ENCODE measurements at places on chromosomes 1 and 21.
A peak's percentile ranks its signal among the peaks of the same experiment; 100 is the strongest.

DNA sequence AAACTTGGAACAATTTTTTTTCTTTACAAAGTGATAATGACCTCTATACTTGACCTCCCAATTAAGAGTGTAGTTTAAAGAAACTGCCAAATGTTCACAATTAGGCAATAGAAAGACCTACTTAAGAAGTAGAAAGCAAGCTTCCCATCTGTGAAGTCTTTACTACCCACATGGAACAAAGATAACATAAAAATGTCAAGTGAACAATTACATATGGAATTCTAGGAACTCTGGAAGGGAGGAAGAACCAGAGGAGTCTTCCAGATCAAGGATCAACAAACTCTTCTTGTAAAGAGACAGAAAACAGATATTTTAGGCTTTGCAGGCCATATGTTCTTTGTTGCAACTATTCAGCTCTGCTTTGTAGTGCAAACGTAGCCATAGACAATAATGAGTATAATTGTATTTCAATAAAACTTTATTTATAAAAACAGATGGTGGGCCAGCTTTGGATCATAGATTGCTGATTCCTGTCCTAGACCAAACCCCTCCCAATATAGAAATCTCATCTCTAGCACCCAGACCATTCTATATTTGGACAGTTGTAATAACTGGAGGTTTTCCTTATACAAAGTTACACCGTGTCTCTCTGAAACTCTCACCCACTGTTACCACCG, 68.4 kb upstream of the MAGI3 start:
- no peak for DNase-seq

- DNase-seq: no peak
Measured at GRCh38 chr1:31867546-31867945, 51.7 kb upstream of the SPOCD1 start.

- no peak for DNase-seq
Measured at GRCh38 chr1:65949230-65949626, 156.5 kb downstream of the PDE4B start.

DNA sequence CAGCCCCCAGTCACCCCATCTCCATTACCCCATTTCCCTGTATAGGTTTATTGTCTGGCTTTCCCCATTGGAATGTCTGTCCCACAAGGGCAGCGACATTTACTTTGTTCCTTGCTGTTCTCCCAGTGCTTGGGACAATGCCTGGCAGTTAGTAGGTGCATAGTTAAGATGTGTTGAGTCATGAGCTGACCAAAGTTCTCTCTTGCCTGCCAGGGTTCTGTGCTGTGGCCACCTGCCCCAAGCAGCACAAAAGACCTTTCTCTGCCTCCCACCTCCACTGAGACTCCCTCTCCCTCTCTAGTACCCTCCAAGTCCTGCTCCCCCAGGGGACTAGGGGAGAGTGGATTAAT, 40.0 kb downstream of the TMCO4 start:
- DNase-seq: peak; percentile 52

- no peak for DNase-seq
Measured at GRCh38 chr1:116397728-116398127, 24.7 kb downstream of the ATP1A1 start.

GRCh38 chr1:77762072-77762476, 2.4 kb upstream of the USP33 start:
- DNase-seq: peak; percentile 90

GRCh38 chr1:221963742-221964141, 221.9 kb upstream of the DUSP10 start:
- no peak for DNase-seq

GRCh38 chr1:208343226-208343625, 99.0 kb upstream of the PLXNA2 start:
- no peak for DNase-seq

- no peak for DNase-seq
Measured at GRCh38 chr1:53948291-53948690, 2.1 kb downstream of the LRRC42 start.

- DNase-seq: peak; percentile 99
Measured at GRCh38 chr1:96362623-96363022, 359.0 kb upstream of the PTBP2 start.

- no peak for DNase-seq
Measured at GRCh38 chr1:107058245-107059032, 2.0 kb downstream of the PRMT6 start.

DNA sequence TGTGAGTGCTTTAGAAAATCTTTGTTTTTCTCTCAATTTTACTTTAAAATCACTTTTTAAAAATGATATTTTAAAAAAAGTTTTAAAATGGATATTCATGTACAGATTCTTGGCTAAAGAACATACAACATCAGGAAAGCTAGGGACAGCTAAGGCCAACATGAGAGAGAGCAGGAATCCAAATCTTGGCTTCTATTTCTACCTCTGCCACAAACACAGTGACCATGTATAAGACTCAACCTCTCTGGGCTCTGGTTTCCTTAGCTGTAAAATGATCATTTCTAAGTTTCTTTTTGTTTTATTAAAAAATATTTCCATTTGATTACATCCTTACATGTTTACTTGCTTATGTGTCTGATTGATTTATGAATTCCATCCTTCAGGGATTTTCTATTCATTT, 1.2 kb downstream of the VCAM1 start:
- DNase-seq: no peak

DNA sequence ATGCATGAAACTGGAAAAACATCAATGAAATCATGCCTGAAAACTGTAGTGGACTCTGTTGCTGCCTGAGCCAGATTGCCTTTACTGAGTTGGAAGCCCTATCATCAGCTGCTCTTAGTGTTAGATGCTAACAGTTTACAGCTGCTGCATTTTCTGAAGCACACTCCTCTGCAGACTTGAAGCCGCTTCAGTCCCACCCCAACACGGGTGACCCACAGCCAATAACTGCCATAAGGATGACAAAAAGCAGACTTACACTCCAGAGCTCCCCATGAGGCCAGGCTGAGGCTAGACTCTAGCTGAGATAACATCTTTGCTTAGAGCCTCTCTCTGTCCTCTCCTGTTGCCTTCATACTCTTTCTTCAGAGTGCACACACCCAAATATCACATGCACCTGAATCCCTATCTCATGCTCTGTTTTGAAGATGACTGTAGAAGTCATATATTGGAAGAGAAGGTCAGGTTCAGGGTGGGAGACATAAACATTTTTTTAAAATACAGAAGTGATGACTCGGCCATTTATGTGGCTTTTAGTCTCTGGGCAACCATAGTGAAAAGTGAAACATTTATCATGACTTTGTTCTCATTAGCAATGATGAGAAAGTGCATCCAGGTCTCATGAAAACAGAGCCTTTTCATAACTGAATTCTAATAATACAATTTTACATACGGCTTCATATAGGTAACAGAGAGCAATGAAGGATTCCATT, 161.0 kb downstream of the KCNK2 start:
- DNase-seq: no peak

DNA sequence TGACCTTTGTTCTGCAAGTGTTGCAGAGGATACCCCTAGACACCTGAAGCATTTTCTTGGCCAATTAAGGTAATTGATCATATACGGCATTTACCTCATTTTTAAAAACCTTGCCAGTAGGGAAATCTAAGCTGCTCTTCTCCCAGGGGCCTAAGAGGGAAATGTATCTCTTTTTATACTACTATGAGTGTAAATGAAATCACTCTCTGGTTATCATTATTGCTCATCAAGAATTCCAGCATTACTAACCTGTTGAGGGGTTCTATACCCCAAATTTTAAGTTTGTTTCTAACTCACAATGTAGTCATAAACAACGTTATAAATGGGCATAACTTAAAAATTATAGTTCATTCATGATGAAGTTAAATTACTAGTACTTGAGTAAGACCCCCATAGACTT, 27.4 kb downstream of the TMED5 start:
- no peak for DNase-seq

DNA sequence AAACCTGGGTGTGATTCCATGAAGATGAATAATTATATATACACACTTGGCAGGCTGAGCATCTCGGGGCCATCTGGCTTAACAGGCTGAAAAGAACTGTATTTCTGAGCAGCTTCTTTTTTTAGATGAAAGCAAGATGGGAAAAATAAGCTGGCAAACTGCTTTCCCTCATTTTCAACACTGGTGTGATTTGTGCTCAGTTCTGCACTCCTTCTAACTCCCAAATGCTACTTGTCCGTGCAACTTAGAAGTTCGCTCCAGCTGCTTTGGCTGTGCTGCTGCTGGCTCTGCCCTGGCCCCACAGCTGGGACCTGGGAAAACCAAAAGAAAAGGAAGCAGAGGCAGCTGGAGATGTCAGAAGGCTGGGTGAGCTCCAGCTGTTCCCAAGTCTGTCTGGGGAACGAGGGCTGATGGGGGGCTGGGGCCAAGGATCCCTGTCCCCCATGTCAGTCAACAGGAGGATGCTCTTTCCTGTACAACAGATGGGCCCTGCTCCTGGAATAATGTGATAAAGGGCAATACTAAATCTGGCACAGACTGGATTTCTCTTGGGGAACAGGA, 44.9 kb downstream of the PAFAH2 start:
- no peak for DNase-seq

DNA sequence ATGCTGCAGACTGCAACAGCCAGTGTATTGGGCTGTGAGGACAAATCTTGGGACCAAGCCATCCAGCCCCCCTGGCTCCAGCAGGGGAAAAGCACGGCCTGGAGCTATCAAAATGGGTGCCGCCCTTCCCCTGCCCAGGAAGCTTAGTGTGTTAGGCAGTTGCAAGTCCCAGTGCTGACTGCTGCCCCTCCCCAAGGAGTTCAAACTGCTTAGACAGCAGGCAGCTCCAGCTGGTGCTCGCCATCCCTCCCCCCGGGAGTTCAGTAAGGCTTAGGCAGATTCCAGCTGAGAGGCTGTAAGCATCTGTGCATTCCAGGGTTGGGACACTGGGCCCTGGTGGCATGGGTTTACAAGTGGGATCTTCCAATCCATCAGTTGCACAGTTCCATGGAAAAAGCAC, 579.6 kb upstream of the NR5A2 start:
- DNase-seq: no peak

- DNase-seq: peak; percentile 34
Measured at GRCh38 chr1:176903474-176903873, 261.0 kb downstream of the ASTN1 start.

DNA sequence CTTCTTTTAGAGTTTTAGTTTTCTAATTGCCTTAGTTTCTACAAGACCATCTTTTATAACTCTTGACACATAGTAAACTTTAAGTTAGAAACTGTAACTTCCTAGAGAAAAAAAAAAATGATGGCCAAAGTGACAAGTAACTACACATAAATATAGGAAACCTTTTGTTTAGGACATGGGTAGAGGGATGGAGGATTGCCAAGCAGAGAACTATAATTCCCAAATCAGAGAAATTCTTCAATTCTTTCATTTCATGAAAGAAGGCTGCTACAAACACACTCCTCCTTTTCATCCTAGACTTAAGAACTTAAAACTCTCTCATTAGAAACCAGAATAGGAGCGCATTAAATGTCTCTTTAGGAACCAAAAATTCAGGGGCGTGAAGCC, 125.0 kb downstream of the PTPN14 start:
- DNase-seq: no peak

DNA sequence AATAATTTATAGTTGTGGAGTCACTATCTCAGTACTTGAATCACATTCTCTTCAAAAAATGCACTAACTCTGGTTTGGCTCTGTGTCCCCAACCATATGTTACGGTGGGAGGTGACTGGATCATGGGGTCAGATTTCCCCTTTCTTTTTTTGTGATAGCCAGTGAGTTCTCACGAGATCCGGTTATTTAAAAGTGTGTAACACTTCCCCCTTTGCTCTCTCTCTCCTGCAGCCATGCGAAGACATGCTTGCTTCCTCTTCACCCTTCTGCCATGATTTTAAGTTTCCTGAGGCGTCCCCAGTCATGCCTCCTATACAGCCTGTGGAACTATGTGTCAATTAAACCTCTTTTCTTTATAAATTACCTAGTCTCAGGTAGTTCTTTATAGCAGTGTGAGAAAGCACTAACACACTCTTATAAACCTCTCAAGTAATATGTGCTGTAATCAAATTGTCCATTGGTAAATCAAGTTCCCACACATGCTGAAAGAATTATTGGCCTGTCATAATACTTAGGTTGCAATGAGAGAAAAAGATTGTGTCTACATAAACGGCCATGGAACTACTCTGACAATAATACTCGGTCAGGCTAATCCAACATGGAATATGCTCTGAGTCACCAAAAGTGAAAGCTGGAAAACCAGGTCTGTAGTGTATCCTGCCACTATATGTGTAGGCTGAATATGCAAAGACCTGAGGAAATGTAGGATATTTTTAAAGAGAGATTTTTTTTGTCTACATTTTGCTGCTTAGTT, 107.5 kb downstream of the SLC44A5 start:
- no peak for DNase-seq

- DNase-seq: no peak
Measured at GRCh38 chr1:65255656-65256050, 53.7 kb upstream of the DNAJC6 start.

DNA sequence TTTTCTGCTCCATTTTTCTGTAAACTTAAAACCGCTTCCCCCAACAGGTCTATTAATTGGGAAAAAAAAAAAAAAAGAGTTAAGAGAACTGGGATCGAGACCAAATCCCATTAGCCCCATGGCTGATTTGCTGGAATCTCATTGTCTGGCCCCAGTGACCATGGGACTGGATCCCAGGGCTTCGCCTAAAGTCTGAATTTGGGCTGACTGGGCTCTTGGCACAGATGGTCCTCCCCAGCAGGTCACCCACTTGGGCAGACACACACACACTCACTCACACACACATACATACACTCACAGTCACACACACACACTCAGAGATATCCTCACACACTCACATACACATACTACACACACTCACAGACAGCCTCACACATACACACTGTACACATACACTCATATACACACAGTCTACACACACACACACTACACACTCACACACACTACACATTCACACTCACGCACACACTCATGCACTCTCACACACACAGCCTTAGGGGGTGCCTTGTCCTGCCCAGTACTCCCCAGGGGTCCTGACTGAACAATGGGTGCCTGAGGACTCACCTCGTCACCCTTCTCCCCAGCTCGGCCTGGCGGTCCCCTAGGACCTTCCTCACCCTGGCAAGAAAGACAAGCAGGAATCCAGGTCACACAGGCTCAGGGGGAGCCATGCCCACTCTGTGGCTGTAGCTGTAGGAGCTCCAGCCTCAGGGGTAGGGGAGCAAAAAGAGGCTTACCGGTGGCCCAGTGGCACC, 7.5 kb downstream of the COL9A2 start:
- no peak for DNase-seq

DNA sequence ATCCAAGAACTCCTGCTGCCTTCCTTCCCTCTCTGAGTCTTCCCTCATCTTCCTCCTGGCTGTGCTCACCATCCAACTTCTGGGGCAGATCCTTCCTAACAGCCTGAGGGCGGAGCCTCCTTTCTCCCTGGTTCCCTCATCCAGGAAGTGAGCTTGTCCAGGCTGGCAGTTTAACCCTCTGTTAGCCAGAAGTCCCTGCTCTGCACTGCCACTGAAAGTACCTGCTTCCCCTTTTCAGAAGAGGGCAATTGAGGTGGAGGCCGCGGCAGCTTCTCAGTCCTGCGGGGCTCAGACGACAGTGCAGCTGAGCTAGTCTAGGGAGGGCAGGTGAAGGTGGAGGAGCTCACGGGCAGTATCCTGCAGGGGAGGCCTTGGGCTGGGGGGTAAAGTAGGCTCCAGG, 149.1 kb downstream of the FCRL5 start:
- DNase-seq: peak; percentile 54

GRCh38 chr1:14738235-14738634, 139.8 kb downstream of the KAZN start:
- DNase-seq: no peak
